ENCODE measurements at places on chromosomes 12 and 14.

GRCh38 chr12:94798113-94798512 is 147.8 kb upstream of the TMCC3 start:
- no peak for DNase-seq

DNA sequence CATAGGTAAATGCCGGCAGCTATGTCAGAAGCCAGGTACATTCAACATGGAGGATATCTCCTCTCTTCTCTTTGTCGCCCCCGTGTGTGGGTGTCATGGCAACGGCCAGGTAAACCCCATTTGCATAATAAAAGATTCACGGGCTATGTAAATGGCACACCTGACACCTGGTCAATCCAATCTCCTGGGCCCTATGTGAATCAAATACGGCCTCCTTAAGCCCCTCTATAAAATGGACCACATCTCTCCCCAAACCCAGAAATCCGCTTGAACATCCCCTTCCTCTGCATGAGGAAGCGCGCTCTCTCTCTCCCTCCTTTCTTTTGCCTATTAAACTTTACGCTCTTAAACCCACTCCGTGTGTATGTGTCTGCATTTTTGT is 363.7 kb downstream of the SOX5 start:
- no peak for DNase-seq

DNA sequence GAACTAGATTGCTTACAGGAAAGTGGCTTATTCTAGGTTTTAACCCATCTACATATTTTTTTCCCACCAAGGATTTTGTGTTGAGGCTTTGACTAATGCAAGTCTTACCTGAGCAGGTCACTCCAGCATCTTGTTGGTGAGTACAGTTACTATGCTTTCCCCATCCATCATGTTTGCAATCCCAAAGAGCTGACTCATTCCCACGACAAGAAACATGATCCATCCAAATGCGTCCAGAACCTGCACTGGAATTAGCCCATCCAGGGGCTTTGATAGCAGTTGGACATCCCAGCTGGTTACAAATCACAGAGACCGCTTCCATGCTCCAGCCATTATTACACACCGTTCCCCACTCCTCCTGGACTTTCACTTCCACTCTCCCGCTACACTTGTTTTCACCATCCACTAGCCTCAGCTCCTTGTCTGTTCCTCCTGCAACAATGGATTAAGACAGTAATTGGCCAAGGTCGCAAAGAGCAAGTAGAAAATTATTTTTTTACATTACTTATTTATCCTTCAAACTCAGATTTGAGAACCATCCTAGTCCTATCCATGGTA is 2.5 kb downstream of the CD163 start:
- DNase-seq: no peak

DNA sequence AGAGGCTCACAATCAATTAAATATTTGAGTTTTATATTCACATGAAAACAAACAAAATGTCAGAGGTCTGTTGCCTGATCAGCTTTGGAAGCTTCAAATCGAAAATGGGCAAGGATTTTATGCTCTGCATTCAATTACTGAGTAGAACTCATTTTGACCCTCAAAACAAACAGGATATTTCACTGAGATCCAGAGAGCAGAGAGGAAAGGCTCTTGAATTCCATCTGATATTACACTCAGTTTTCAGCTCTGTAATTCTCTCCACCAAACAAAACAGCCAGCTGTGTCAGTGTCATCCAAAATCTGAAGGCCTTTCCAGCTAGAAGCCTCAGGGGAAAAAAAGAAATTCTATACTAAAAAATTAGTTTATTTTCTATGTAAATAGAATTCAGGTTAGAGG is 128.6 kb upstream of the FLRT2 start:
- DNase-seq: no peak

DNA sequence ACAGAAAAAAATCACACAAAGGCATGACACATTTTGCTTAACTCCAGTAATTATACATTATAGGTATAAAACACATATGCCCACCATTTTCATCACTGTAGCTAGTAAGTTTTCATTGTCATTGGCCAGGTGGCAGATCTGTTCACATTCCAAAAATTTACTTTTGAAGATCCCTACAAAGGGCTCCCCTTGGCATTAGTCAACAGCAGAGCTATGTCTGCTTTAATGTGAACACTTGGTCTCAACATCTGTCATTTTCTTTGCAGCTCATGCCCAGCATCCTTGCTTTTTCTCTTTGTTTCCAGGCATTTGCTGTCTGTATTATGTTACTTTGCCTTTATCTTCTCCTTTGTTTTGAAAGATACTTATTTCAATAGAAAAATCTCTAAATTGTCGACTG is 519.1 kb upstream of the FOXG1 start:
- no peak for DNase-seq

GRCh38 chr12:129610601-129611120 is 293.2 kb downstream of the TMEM132D start:
- no peak for DNase-seq

DNA sequence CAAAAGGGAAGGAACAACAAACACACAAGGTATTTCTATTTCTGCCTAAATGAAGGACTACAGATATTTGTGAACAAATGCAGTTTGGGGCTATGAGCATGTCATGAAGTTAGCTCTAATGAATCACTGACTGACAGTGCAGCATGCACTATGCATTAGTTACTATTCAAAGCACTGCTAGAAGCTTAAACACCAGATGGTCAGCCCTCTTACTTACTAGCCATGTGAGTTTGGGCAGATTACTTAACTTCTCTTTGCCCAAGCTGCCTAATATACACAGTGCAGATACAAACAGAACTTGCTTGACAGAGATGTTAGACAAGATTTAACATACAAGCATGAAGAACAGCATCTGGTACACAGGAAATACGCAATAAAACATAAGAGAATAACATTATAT is 96.0 kb downstream of the ATXN2 start:
- no peak for DNase-seq

GRCh38 chr14:32702562-32702961 is 236.1 kb upstream of the NPAS3 start:
- no peak for DNase-seq

Measured in SK-N-SH (cell line).